Muscle of back (tissue), 13 donors: ENCODE measurements at places on chromosomes 12 and 14. TPM values are rescaled to one million over a fixed set of nuclear protein-coding genes. Genes with fewer than 3 reads are reported as not detected.

Gene RBP5
- polyA plus RNA-seq: 3.5 TPM

Gene ACACB
- polyA plus RNA-seq: 8.4 TPM

Gene AICDA
- 0.22 TPM for polyA plus RNA-seq

Gene TCL1B
- polyA plus RNA-seq: not detected

Gene C14orf132
- polyA plus RNA-seq: 22.9 TPM

Gene BHLHE41
- polyA plus RNA-seq: 4.9 TPM

Gene NEDD1
- 18.0 TPM for polyA plus RNA-seq

Gene TSPAN19
- polyA plus RNA-seq: not detected

Gene IFNG
- polyA plus RNA-seq: 0.20 TPM

Gene NINJ2
- 4.4 TPM for polyA plus RNA-seq

Gene NOS1
- polyA plus RNA-seq: 1.3 TPM

Gene BCL2L14
- polyA plus RNA-seq: not detected

Gene NELL2
- 1.2 TPM for polyA plus RNA-seq

Gene TAS2R7
- not detected for polyA plus RNA-seq

Gene GZMB
- polyA plus RNA-seq: 0.85 TPM
